Right renal pelvis (tissue), 4 donors: ENCODE measurements at places on chromosomes 4 and X. TPM values are rescaled to one million over a fixed set of nuclear protein-coding genes. Genes with fewer than 3 reads are reported as not detected.
A peak's percentile ranks its signal among the peaks of the same experiment; 100 is the strongest.

- no peak for DNase-seq
These were observed 52.3 kb downstream of the KIAA0232 start for GRCh38 chr4:6834867-6835266.

Gene UPF3B
- polyA plus RNA-seq, result 29.3 TPM

GRCh38 chr4:88318751-88319350, 34.5 kb upstream of the PPM1K start:
- no peak for DNase-seq

Gene PHEX
- polyA plus RNA-seq, result 0.38 TPM

- DNase-seq, result no peak
These were observed 2399.8 kb upstream of the TENM3 start for GRCh38 chr4:179843370-179843769.

DNA sequence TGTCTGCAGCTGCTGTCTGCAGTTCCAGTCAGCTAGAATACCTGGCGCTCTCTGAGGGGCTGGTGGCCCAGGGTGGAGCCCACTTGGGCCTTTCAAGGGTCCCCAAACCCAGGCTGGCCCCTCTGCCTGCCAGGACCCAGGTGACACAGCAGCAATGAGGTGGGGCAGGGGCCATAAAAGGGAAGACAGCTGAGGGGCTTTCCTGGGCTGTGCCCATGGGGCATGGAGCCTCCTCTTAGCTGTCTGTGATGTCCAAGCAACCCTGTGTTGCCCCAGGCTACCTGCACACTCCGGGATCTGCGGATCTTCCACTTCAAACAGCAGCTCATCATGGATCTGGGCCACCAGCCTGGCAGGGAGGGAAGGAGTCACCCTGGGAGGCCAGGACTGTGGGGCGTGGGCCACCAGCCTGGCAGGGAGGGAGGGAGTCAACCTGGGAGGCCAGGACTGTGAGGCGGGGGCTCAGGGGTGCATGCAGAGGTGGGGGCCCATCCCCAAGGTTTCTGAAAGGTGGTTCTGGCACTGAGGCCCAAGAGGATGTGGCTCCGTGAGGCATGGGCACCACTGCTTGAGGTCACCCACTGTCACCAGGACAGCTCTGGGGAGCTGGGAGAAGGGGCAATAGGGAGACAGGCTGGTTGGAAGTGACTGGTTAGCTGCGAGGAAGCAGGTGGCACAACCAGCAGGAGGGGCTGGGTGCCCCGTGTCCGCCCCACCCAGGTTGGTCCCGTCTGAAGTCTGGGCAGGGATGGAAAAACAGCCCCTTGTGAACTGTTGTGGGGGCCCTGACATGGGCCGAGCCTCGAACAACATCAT, 16.3 kb downstream of the NAT8L start:
- DNase-seq, result no peak

Gene CXCL11
- 0.33 TPM for polyA plus RNA-seq

- peak; percentile 20 for DNase-seq
These were observed 111.2 kb downstream of the GLRA3 start for GRCh38 chr4:174717828-174718227.

DNA sequence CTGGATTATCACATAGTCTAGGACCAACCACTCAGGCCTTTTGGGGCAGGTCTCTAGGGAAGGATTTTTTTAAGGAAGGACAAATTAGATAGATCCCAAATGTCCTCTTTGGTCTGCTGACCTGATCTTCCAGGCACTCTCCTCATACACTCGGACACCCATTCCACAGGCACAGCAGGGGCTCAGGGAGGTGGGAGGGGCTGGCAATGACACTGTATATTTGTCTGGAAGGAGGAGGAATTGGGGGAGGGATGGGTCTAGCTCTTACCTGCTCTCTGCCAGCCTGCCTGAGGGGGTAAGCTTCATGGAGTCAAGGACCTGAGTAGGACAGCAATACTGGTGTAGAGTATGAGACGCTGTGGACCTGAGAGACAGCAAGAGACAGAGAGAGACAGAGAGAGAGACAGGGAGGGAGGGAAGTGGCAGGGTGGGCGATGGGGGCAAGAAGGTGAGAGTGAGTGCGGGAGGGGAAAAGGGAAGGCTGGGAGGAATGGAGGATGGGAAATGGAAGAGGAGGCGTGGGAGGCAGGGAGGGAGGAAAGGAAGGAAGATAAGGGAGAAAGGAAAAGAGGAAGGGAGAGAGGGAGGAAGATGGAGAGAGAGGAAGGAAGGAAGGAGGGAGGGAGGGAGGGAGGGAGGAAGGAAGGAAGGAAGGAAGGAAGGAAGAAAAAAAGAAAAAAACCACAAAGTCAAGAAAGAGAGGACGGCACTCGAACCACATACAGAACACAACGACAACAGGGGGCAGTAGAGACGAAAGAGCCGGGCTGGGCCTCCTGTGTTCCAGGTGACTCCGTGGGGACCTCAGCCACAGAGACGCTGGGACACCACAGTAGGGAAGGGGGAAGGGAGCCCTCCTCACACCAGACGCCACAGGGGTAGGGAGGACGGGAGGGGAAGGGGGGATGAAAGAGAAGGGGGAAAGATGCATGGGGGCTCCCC, 1.8 kb downstream of the IQSEC2 start:
- no peak for DNase-seq

Gene PCDH11X
- polyA plus RNA-seq, result 0.34 TPM
